ENCODE measurements at places on chromosomes 13 and 19. TPM values are rescaled to one million over a fixed set of nuclear protein-coding genes. Genes with fewer than 3 reads are reported as not detected.

The ZNF20 gene
- 2.8 TPM for polyA plus RNA-seq

DNA sequence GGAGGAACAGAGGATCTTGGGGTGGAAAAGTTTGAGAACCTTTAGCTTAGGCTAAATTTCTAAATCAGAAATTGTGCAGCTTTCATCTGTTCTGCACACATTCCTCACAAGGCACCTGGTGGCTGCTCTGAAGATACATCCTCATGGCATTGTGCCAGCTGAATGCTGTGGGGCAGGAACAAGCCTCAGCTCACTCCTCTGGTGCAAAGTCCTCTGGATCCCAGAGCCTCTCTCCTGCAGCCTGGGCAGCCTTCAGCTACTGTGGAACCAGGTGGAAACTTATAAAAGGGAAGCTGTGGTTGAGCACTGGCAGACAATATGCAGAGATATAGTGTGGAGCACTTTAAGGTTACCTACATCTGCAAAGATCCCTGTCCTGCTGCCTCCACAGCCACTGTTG lies 72.3 kb downstream of the KCTD12 start:
- DNase-seq: no peak

The SULT2B1 gene
- polyA plus RNA-seq: not detected

GRCh38 chr13:90618133-90618532 lies 729.4 kb upstream of the MIR17HG start:
- no peak for DNase-seq

The TMPRSS9 gene
- not detected for polyA plus RNA-seq

The CALR3 gene
- not detected for polyA plus RNA-seq

DNA sequence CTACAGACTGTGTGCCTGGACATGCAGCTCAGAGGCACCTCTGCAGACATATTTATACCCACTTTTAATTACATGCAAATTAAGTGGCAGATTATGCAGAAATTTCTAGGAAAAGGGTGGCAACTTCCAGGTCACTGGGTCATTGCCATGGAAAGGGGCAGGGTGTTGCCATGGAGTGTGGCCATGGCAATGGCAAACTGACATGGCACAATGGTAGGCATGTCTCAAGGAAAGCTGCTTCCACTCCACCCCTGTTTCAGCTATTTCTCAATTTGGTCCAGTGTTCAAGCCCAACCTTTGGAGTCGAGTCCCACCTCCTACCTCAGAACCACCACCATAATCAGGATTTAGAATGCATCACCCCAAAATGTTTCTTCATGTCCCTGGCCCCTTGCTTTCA lies 170.7 kb upstream of the TSHZ3 start:
- no peak for DNase-seq

DNA sequence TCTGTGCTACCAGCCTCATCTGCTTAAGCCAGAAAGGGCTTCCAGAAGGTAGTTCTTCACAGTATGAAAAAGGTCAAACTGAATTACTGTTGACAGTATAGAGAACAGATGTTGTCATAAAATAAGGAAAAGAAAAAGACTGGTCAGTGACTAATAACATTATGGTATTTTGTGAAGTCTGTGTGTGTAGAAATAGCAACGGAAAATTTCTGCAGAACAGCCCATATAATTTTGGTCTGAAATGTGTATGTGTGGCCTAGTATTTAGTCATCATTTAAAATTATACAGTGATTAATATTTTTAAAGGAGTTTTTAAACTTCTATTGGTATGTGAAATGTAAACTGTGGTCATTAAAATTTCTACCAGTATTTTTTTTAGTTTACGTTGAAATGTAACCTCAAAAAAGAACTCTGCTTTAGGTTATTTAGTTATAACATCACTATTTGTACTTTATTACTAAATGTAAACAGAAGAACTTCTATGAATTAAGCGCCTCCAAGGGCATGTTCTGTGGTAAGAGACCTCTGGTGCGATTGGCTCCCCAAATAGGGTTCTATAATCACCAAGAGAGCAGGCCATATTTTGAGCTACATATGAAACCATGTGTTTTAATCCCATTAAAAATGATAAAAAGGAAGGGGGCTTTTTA lies 3.3 kb upstream of the GPR183 start:
- peak; percentile 85 for DNase-seq

GRCh38 chr13:74070065-74070464 lies 64.1 kb downstream of the KLF12 start:
- no peak for DNase-seq

Data from BJ (cell line).